ENCODE measurements at places on chromosomes 7 and 10. TPM values are rescaled to one million over a fixed set of nuclear protein-coding genes. Genes with fewer than 3 reads are reported as not detected.

The CCL24 gene
- not detected for total RNA-seq

The SKAP2 gene
- total RNA-seq: 36.7 TPM

The BLNK gene
- total RNA-seq: not detected

The OPN4 gene
- total RNA-seq: not detected

The SLC26A3 gene
- not detected for total RNA-seq

The UBE3C gene
- total RNA-seq: 78.4 TPM

The ARMC3 gene
- not detected for total RNA-seq

The SEMA3A gene
- total RNA-seq: 4.3 TPM

DNA sequence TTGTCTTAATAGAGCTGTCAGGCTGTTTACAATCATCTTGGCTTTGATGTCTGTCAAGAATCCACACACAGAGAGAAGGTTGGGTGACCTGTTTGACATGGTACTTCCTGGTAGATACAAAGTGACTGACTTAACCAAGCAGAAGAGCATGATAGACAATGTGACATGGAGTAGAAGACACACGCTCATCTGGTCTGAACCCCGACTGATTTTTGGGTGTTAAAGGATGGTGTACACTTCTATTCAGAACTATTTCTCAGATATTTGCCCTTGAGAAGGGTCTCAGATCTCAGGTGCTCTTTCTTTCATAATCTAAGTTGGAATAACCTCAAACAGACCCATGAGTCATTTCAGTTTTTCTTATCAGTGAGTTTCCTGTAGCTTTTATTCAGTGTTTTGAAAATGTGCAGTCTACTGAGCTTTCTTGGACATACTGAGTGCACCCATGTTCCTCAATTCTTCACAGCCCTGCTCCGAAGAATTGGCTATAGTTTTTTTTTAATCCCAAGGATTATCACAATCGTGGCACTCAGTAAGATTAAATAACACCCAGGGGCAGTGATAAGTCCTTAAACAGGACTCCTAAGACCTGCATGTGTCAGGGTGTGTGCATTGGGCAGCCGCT, 46.4 kb upstream of the NXPH1 start:
- no peak for DNase-seq

DNA sequence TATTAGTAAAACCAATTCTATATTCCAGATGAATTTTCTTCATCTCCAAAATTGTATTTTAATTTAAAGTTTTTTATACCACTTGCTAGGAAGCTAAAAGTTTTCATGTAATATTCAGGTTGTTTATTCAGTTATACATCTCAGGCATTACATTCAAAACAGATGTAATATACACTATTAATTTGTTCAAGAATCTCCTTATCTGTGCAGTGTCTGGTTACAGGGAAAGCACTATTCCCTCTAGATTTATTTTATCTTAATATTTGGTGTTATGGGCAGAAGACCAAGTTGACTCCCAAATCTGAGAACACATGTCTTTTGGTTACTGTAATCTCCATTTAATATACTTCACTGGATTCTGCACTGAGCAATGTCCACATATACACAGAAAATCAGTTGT, 953.4 kb downstream of the ANKRD7 start:
- DNase-seq: no peak

DNA sequence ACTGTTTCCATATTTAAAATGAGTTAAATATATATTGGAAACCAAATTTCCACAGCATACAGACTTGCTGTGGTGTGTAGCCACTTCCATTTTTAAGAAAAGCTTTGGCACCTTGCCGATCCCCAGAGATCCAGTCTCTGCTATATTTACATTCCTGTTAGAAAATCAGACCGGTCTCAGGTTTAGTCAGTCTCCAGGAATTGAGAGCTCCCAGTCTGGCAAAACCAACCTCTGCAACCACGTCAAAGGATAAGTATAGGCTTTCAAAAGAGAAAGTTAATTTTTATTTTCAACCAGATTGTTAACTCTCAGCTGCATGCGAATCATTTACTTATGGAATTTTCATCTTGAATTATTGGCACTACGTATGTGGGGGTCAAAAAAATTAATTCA, 28.2 kb downstream of the PUS7 start:
- DNase-seq: no peak

DNA sequence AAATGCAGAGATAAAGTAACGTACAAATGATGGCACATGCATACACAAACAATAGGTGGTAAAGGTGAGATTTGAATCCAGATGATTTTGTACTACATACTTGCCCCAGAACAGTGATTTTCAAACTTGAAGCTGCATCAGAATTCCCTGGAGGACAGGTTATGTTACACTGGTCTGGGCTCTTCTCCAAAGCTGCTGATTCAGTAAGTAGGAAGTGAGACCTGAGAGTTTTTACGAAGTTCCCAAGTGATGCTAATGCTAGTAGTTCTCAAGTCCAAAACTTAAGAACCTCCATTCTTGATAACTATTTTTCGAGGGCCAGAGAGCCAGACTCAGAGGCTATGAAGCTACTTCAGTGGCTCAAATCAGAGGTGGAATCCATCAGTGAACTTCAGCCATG, 159.0 kb upstream of the POM121L12 start:
- DNase-seq: no peak

DNA sequence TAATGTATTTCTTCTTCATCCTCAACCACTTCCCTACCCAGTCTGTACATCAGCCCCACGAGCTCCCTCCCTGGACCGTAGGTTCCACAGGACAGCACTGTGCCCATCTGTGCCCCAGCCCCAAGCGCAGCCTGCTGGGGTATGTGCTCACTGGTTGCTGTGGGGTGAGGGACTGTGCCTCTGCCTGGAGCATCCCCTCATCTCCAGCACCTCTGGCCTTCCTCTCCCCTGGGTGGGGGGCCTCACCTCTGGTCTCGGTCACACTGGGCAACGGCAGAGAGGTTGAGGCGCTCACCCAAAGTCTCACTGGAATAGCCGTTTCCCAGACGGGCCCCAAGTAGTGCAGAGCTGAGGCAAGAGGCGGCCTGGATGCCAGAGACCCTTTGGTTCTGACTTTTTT, 1.5 kb upstream of the PRKAR1B start:
- DNase-seq: no peak

DNA sequence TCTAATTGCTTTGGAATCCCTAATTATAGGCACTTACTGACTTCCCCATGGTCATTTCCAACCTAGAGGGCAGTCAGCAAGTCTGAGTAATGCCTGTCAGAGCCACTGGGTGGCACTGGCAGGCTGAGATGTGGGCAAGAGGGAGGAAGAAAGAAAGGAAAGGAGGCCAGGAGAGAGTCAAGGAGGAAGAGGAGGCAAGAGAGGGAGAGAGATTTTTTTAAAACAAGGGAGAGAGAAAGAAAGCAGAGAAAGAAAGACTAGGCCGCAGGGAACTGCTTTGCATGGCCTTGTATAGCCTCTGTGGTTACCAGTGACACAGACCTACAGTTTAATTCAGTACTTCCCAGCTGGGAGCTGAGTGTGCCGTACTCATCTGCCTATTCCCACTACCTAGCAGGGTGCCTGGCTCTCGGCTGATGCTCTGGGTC, 210.4 kb upstream of the ADO start:
- peak; percentile 69 for DNase-seq

- DNase-seq: no peak
These were observed 80.8 kb downstream of the NKX6-2 start for GRCh38 chr10:132705173-132705572.

DNA sequence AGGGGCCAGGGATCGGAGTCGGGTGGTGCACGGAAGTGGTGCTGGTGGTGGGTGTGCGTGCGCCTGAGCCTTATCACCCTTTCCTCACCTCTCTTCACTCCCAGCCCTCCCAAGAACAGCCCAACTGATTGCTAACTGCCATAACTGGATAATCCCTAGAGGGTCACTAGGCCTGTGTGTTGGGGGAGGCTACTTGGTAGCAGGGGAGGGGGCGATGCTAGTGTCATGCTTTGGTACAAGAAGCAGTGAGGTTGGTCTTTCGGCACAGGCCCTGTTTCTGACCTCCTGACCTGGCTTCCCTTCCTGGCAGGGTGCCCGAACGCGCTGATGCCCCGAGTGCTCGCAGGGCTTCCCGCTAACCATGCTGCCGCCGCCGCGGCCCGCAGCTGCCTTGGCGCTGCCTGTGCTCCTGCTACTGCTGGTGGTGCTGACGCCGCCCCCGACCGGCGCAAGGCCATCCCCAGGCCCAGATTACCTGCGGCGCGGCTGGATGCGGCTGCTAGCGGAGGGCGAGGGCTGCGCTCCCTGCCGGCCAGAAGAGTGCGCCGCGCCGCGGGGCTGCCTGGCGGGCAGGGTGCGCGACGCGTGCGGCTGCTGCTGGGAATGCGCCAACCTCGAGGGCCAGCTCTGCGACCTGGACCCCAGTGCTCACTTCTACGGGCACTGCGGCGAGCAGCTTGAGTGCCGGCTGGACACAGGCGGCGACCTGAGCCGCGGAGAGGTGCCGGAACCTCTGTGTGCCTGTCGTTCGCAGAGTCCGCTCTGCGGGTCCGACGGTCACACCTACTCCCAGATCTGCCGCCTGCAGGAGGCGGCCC, 652 bp downstream of the KAZALD1 start:
- no peak for DNase-seq

DNA sequence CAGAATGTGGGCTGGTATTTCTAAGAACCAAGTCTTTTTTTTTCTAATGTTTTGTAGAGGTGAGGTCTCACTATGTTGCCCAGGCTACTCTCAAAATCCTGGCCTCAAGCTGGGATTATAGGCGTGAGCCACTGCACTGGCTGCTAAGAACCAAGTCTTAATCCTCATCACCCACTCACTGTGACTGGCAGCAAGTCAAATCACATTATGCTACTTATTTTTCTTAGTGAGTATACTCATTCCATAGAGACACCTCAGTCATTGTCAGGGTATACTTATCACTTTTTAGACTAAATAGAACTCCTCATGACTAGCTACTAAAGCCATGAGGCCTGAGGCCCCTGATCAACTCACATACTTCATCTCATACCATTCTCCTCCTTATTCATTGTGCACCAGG, 116.1 kb downstream of the STRA8 start:
- DNase-seq: no peak

DNA sequence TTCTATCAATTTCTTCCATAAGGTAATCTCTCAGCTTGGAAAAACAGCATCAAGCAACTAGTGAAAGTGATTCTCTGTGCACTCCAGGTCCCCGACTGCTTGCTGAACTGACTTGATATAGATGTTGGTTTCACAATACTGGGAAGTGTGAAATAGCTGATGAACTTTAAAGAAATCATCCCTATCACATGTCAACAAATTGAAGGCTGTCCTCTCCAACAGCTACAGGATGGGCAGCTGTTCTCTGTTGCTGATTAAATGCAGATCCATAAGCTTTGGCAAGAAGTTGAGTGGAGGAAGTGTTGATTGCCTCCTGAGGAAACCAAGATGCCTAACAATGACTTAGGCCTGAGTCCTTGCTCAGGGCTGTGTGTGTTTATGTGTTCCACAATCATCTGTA, 130.4 kb upstream of the GDF10 start:
- DNase-seq: no peak

- DNase-seq: no peak
These were observed 8.1 kb downstream of the HHEX start for GRCh38 chr10:92697663-92698511.

GRCh38 chr10:25339966-25340365, 165.2 kb downstream of the GPR158 start:
- DNase-seq: no peak

GRCh38 chr10:68955355-68955831, 577 bp upstream of the DDX21 start:
- DNase-seq: no peak

DNA sequence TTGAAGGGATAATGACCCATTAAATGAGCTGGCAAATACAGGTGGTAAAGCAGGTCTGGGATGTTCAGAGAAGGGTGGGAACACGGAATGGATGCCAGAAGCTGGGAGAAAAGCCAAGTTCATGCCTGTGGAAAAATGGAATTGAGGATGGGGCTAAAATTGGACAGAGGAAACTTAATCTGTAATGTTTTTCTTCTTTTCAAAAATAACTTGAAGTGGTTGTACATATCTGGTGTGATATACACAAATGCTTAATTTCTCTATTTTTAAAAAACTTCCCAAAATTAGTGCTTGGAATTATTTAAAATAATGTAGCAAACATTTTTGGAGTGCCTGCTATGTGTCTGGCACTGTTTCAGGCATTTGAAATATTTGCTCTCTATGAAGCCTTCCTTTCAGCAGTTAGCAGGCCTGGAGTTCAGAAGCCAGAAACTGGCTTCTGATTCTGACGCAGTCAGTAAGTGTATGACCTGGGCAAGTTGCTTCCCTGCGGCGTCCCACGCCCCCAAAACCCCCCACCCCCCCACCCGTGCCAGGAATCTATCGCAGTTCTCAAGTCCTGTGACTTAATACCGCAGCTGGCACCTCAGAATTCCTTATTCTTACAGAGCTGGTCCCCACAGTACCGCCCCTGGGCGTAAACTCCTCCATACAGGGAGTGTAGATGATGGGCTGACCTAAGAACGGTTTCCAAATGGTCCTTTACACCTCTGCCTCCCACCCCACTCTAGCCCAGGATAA, 828 bp upstream of the MALSU1 start:
- peak; percentile 63 for DNase-seq

DNA sequence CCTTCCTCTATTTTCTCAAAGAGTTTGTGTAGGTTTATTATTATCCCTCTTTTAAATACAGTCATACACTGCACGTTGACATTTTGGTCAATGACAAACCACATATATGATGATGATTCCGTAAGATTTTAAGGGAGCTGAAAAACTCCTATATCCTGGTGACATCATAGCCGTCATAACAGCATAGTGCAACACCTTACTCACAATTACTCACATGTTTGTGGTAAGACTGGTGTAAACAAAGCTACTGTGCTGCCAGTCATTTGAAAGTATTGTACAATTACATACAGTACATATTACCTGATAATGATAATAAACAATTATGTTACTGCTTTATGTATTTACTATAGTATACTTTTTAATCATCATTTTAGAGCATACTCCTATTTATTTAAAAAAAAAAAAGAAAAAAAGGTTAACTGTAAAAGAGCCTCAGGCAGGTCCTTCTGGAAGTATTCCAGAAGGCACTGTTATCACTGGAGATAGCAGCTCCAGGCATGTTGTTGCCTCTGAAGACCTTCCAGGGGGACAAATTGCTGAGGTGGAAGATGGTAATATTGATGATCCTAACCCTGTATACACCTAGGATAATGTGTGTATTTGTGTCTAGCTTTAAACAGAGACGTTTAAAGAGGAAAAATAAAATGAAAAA, 123.3 kb upstream of the CDK1 start:
- peak; percentile 44 for DNase-seq

DNA sequence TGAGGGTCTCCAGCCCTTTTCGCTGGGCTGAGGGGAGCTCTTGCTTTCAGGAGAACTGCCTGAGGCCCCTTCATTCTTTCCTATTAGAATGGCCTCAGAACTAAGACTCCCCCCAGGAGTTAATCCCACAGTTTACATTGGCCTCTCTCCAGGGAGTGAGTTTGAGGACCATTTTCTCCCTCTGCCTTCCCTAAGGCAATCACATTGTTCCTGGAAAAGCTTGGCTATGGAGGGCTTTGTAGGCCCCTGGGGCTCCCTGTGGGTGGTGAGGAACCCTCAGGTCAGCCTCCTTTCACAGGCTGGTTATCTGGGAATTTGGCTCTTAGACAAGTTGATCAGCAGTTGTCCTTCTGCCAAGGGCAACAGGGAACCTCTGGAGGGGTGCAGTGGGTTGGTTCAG, 343.7 kb downstream of the RPS24 start:
- DNase-seq: peak; percentile 57
